SJCRH30 (cell line): ENCODE measurements at places on chromosomes 1 and 21. TPM values are rescaled to one million over a fixed set of nuclear protein-coding genes. Genes with fewer than 3 reads are reported as not detected.

GRCh38 chr1:230224101-230224960 is 157.3 kb downstream of the GALNT2 start:
- no peaks in the 10 kb centered on the region for H3K27me3 ChIP-seq
- no peak overlapping the region for H3K27ac ChIP-seq
- DNase-seq: no peak

BTBD8 gene
- total RNA-seq: 0.46 and 0.73 TPM in 2 replicates

- no peak overlapping the region for H3K4me3 ChIP-seq
- H3K27me3 ChIP-seq: no peaks in the 10 kb centered on the region
- H3K36me3 ChIP-seq: no peaks in the 10 kb centered on the region
Observed at GRCh38 chr1:114618606-114619005, 37.2 kb upstream of the BCAS2 start.

DNA sequence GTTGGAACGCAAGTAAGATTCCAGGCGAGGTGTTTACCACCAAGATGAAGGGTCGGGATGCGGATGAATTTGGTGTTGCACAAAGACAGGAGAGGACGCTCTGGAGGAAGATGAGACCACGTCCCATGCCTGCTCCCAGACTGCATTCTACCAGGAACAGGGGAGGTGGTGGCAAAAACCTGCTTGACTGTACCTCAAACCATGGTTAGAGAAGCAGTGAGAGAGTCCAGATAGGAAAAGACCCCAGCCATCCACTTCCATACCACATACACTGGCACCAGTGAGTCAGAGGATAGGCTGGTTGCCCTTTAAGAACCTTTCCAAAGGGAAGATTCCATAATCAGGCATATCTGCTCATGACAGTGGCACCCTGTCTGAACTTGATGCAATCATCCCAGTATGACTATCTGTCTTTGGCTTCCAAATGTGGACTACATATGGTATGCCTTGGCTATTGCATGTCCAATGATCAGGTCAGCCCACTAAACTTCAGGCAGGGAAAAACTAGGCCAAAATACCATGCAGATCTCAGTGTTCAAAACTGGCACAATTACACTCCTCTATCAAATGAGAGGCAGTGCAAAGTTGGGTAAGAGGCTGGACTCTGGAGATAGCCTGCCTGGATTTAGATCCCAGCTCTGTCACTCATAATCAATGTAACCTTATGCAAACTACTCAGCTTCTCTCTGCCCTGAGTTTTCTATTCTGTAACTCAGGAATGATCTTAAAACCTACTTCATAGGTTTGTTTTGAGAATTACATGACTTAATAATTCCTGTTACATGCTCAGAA is 20.6 kb downstream of the NPR1 start:
- H3K27me3 ChIP-seq: no peaks in the 10 kb centered on the region
- H3K4me1 ChIP-seq: no peaks in the 10 kb centered on the region
- H3K27ac ChIP-seq: no peak overlapping the region
- H3K36me3 ChIP-seq: no peaks in the 10 kb centered on the region
